RPMI7951 (cell line): ENCODE measurements at places on chromosomes 12 and 14. TPM values are rescaled to one million over a fixed set of nuclear protein-coding genes. Genes with fewer than 3 reads are reported as not detected.

The MYL6 gene
- total RNA-seq = 3,182 and 3,310 TPM in 2 replicates

The RNASE4 gene
- 8.1 and 14.2 TPM in 2 replicates for total RNA-seq

The ERP27 gene
- 0.10 TPM in 1 of 2 replicates, not detected in the other for total RNA-seq

The TAS2R42 gene
- total RNA-seq = not detected in 2 replicates

The GUCY2C gene
- total RNA-seq = not detected in 2 replicates

The KRT83 gene
- not detected in 2 replicates for total RNA-seq

The PAX9 gene
- not detected in 2 replicates for total RNA-seq

The RDH16 gene
- total RNA-seq = 0.29 TPM in 1 of 2 replicates, not detected in the other

The PIK3C2G gene
- not detected in 2 replicates for total RNA-seq

The STRAP gene
- total RNA-seq = 92.0 and 111 TPM in 2 replicates

The FOXA1 gene
- not detected in 2 replicates for total RNA-seq

The AMHR2 gene
- total RNA-seq = not detected in 2 replicates

The KIF21A gene
- 8.8 and 11.9 TPM in 2 replicates for total RNA-seq

The RPL6 gene
- total RNA-seq = 1,364 and 1,495 TPM in 2 replicates

The PIANP gene
- 0.12 and 1.5 TPM in 2 replicates for total RNA-seq

The BICDL1 gene
- total RNA-seq = not detected in 2 replicates

The TAS2R20 gene
- total RNA-seq = 0.24 and 0.68 TPM in 2 replicates

The HSPA2 gene
- total RNA-seq = 10.0 and 11.2 TPM in 2 replicates

The KRT79 gene
- total RNA-seq = 3.3 and 4.8 TPM in 2 replicates

The AQP6 gene
- total RNA-seq = 0.10 TPM in 1 of 2 replicates, not detected in the other

The KRT72 gene
- not detected in 2 replicates for total RNA-seq

The G2E3 gene
- 29.1 and 39.8 TPM in 2 replicates for total RNA-seq

The EXOC3L4 gene
- total RNA-seq = not detected in 2 replicates

The LUM gene
- 56.5 and 102 TPM in 2 replicates for total RNA-seq

The OR6C2 gene
- not detected in 2 replicates for total RNA-seq

The GPR132 gene
- total RNA-seq = under 0.01 TPM in 1 of 2 replicates, not detected in the other

The ADAM21 gene
- 0.68 and 1.6 TPM in 2 replicates for total RNA-seq

The NINJ2 gene
- total RNA-seq = 4.1 and 6.9 TPM in 2 replicates

The TAS2R13 gene
- total RNA-seq = 0.20 and 0.48 TPM in 2 replicates

The ASPG gene
- total RNA-seq = not detected in 2 replicates

The SSPN gene
- total RNA-seq = 13.2 and 14.0 TPM in 2 replicates

The PMEL gene
- total RNA-seq = 0.84 and 1.1 TPM in 2 replicates
